Activated CD4-positive, alpha-beta memory T cell treated with anti-CD3 and anti-CD28 coated beads for 36 hours (primary cell): ENCODE measurements at places on chromosomes 2 and 18. TPM values are rescaled to one million over a fixed set of nuclear protein-coding genes. Genes with fewer than 3 reads are reported as not detected.

- no peak for DNase-seq
- no peaks in the 10 kb centered on the region for H3K36me3 ChIP-seq
- no peak overlapping the region for H3K4me3 ChIP-seq
- H3K27ac ChIP-seq, result no peak overlapping the region
- H3K27me3 ChIP-seq, result no peaks in the 10 kb centered on the region
Observed at GRCh38 chr2:142308744-142309143, 177.9 kb upstream of the LRP1B start.

GRCh38 chr2:108010912-108011591, 24.7 kb downstream of the SLC5A7 start:
- no peaks in the 10 kb centered on the region for H3K4me1 ChIP-seq
- no peak overlapping the region for H3K27ac ChIP-seq
- DNase-seq, result no peak
- H3K4me3 ChIP-seq, result no peak overlapping the region
- H3K36me3 ChIP-seq, result no peaks in the 10 kb centered on the region
- no peaks in the 10 kb centered on the region for H3K27me3 ChIP-seq

DNA sequence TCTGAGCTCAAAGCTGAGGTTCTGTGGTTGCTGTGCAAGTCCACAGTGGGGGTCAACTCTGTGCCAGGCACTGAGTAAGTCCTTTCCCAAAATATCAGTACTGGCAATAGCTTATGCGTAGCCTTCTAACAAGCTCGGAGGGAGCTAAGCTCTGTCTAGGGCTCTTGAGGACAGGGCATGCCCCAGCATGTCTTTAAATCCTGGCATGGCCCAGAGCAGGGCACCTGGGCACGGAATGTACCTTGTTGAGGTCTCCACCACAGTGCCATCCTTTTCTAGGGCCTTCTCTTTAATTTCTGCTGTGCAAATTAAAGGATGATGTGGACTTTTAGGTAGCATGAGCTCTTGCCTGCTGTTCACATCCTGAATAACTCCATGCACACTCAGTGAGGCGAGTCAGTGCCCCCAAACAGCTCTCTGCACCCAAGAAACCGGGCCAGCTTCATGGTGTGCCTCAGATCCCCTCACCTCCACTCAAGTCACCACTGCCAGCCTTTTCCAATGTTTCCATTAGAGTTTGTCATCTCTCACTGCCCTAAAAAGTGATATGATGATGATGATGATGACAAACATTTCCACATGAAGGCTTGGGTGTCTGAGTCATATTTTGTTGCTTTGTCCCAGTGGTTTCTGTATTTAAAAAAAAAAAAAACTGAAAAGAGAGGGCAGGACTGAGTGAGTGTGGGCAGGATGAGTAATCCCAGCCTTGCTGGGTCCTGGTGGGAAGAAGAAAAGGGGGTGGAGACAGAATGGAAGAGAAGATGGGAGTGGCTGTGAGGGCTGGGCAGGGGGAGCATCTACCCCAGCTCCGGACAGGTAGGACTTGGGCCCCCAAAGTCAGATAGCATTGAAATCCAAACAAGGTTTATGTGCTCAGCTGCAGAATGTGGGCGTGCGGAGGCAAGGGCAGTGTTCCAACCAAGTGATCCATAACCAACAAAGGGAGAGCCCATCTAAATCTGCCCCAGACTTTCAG, 78.9 kb downstream of the ZBTB7C start:
- DNase-seq, result no peak
- peaks cover 8% of the 10 kb centered on the region for H3K27me3 ChIP-seq
- no peak overlapping the region for H3K27ac ChIP-seq
- H3K4me1 ChIP-seq, result no peaks in the 10 kb centered on the region

GRCh38 chr18:11042247-11042646, 107.1 kb downstream of the PIEZO2 start:
- H3K27ac ChIP-seq, result no peak overlapping the region
- H3K27me3 ChIP-seq, result peaks cover 6% of the 10 kb centered on the region
- H3K4me3 ChIP-seq, result no peak overlapping the region

The XDH gene
- not detected for total RNA-seq

The LRRC30 gene
- not detected for total RNA-seq

The TUBA3D gene
- total RNA-seq, result not detected

The GCG gene
- not detected for total RNA-seq

DNA sequence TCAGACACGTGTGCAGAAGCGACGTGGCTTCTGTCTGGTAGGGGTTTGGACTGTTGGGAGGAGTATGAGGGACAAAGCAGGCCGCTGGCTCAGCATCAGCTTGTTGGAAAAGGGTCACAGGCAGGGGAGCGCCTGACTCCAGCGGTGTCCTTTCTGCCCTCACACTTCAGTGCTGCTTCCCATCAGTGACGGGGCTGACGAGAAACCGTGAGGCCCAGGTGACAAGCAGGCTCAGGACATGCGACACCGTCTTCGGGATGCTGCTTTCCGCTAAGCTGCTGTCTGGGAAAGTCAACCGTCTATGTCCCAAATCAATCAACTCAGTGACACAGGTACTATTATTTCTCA, 90.5 kb downstream of the USP40 start:
- H3K4me3 ChIP-seq, result no peak overlapping the region
- H3K27me3 ChIP-seq, result no peaks in the 10 kb centered on the region
- no peak overlapping the region for H3K27ac ChIP-seq
- peaks cover 8% of the 10 kb centered on the region for H3K36me3 ChIP-seq
- no peaks in the 10 kb centered on the region for H3K4me1 ChIP-seq
- no peak for DNase-seq

The HOXD11 gene
- not detected for total RNA-seq

DNA sequence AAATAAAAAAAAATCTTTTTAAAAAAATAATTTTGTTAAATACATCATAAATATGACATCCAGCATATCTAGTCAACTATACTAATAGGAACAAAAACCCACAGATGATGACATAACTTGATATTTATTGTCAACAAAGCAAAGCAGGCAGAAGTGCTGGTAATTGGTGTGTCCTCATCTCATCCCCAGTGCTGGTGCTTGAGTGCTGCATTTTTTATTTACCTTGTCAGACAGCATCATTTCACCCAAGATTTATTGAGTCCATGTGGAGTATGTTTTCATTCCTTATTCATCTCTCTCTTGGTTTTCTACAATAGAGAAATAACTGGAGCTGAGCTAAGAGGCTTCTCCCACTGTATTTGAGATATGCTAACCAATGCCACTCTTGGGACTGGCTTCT, 191.6 kb upstream of the SLC14A2 start:
- H3K27ac ChIP-seq, result no peak overlapping the region
- no peak for DNase-seq
- no peaks in the 10 kb centered on the region for H3K36me3 ChIP-seq
- H3K4me1 ChIP-seq, result no peaks in the 10 kb centered on the region

The VWA3B gene
- not detected for total RNA-seq

The ALMS1 gene
- total RNA-seq, result 20.4 TPM
